Esophagus squamous epithelium (tissue), 5 donors: ENCODE measurements at places on chromosomes 6 and 20. TPM values are rescaled to one million over a fixed set of nuclear protein-coding genes. Genes with fewer than 3 reads are reported as not detected.

The LGSN gene
- not detected for total RNA-seq

The MAFB gene
- 61.7 TPM for total RNA-seq

The TRIM27 gene
- total RNA-seq, result 29.1 TPM

The GPX6 gene
- total RNA-seq, result not detected

The NMBR gene
- total RNA-seq, result not detected

The MUC21 gene
- total RNA-seq, result 220 TPM

The EYA4 gene
- total RNA-seq, result 0.23 TPM

The LZTS3 gene
- 6.3 TPM for total RNA-seq

The ZSCAN23 gene
- 1.1 TPM for total RNA-seq

The GNRH2 gene
- total RNA-seq, result not detected

The OCSTAMP gene
- not detected for total RNA-seq

The FOXS1 gene
- total RNA-seq, result not detected

The PNPLA1 gene
- 0.64 TPM for total RNA-seq

The FILIP1 gene
- total RNA-seq, result 0.75 TPM

The GMEB2 gene
- total RNA-seq, result 12.0 TPM

The MUC22 gene
- total RNA-seq, result 4.1 TPM

The C6orf47 gene
- total RNA-seq, result 29.8 TPM

The CFAP61 gene
- total RNA-seq, result 0.38 TPM

The HCRTR2 gene
- total RNA-seq, result not detected

The IL20RA gene
- 11.1 TPM for total RNA-seq

The ACAT2 gene
- 24.9 TPM for total RNA-seq

The SH3BGRL2 gene
- total RNA-seq, result 34.2 TPM

The LRRC73 gene
- total RNA-seq, result not detected

The MLIP gene
- total RNA-seq, result 3.1 TPM

The AARS2 gene
- 10.6 TPM for total RNA-seq

The RAD21L1 gene
- not detected for total RNA-seq

The BPIFB6 gene
- total RNA-seq, result not detected

The MAP3K7 gene
- 10.0 TPM for total RNA-seq

The GLP1R gene
- total RNA-seq, result 0.15 TPM

The GABRR1 gene
- total RNA-seq, result not detected

The RIPPLY2 gene
- not detected for total RNA-seq

The SF3B5 gene
- 201 TPM for total RNA-seq

The GDAP1L1 gene
- total RNA-seq, result not detected

The FOXC1 gene
- 6.0 TPM for total RNA-seq

The GPLD1 gene
- total RNA-seq, result 0.92 TPM

The ENPP5 gene
- 1.4 TPM for total RNA-seq

The KIF6 gene
- not detected for total RNA-seq

The PTCHD4 gene
- total RNA-seq, result 0.19 TPM

The SUMO4 gene
- 3.2 TPM for total RNA-seq

The MOG gene
- not detected for total RNA-seq

The BEND6 gene
- total RNA-seq, result not detected

The FRMD1 gene
- total RNA-seq, result 0.19 TPM

The LY6G6F gene
- total RNA-seq, result not detected

The SLC44A4 gene
- total RNA-seq, result 0.38 TPM

The SMLR1 gene
- not detected for total RNA-seq

The COX4I2 gene
- total RNA-seq, result 2.6 TPM
